Naive thymus-derived CD8-positive, alpha-beta T cell (primary cell): ENCODE measurements at places on chromosomes 1 and 21.

DNA sequence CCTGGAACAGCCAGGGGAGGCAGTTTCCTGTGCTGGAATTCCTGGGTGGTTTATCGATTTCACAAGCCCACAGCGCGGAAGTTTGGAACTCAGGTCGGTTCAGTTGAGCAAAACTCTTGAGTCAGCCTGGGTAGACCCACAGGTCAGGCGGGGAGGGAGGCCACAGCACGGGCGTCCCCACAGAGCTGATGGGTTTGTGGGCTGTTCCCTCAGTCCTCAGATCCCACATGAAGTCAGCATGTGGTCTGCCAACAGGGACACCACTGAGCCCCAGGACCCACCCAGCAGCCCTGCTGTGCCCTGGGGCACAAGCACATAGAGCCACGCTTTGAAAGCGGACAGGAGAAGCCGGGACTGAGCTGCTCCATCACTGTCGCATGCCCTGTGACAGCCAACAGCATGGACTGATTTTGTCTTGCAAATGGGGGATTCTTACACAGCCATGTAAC lies 17.4 kb downstream of the BMP8A start:
- no peak for DNase-seq

- DNase-seq = no peak
Measured at GRCh38 chr1:88088481-88088880, 595.6 kb upstream of the PKN2 start.

DNA sequence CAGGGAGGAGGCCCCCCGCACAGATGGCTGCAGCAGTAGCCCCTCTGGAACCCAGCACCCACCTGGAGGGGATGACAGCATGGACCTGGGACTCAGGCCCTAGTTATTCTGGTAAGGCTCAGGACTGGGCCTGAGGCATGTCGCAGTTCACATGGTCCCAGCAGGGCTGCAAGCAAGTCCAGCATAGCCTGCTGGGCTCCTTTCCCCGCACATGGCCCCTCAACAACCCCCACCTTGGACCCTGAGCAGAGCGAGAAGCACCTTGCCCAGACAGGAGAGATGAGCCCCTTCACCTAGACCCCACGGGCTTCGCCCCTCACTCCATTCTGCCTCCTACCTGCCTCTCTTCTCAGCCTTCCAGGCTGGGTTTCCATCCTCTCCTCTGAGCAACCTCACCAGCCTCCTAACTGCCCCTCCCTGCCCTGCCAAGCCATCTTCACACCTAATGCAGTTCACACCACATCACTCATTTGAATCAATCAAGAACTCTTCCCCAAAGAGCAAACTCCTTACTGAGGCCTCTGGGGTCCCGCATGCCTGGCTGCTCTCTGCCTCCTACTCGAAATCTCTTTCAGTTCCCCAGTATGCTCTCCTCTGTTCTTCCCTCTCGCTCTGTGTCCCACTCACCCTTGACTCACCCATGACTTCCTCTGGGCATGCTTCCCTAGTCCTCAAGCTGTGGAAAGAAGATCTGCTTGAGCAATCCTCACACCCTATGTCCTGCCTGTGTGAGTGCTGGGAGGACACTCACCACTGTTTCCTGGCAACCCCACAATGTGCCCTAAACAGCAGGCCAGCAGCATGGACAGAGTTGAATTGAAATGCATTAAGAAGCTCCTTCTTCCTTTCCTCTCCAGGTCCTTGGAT lies 9.4 kb upstream of the THEMIS2 start:
- DNase-seq = no peak

- no peak for DNase-seq
Measured at GRCh38 chr21:25563361-25564116, 43.7 kb downstream of the MRPL39 start.

- DNase-seq = no peak
Measured at GRCh38 chr1:156233426-156234127, 8.4 kb upstream of the BGLAP start.

- DNase-seq = no peak
Measured at GRCh38 chr1:116460783-116461376, 87.8 kb downstream of the ATP1A1 start.

DNA sequence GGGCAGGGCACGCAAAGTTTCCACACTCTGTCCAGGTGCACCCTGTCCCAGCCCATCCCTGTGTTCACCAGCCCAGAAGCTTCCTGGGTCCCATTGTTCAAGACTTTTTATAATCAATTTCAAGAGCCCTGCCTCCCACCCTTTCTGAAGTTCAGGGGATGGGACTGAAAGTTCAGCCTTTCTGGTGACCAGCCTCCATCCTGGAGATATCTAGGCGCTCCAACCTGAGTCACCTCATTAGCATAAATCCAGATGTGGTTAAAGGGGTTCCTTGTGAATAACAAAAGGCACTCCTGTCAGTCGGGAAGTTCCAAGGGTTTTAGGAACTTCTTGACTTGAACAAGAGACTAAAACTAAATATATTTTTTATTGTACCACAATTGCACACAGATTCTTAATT lies 48.4 kb upstream of the RAP1A start:
- no peak for DNase-seq

GRCh38 chr21:43936247-43936967 lies 71.4 kb downstream of the AGPAT3 start:
- DNase-seq = no peak

DNA sequence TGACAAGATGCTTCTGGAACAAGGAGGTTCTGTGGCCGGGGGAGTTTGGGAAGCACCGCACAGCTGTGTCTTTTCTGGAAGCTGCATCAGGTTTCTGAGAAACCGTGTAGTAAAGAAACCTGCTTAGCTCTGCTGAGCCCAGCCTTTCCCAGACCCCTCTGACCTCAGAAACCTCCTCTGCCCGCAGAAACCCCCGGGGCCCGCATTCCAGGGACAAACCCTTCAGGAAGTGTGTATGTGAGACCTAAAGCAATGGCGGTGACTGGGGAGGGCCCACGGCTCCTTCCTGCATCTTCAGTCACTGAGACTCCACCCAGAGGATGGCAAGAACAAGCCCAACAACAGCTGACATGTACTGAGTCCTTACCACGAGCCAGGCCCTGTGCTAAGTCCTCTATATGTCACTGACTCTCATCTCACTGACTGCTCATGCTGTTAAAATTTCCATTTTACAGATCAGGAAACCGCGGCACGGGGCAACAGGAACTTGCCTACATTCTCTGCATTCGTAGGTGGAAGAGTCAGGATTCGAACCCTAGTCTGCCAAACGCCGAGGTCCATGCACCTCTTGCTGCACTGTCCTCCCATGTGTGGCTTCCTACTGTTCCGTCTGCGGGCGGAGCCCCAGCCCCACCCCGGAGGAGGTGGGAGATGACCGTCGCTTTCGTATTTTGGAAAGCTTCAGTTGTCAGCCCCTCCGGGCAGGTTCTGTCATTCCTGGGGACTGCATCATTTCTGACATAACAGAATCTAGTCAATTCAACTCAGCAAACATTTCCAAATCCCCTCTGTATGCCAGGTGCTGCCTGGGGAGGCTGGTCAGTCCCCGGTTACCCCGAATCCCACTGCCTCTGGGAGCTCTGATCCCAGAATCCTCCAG lies 73.3 kb upstream of the KLHDC7A start:
- DNase-seq = no peak

GRCh38 chr1:17397910-17398695 lies 26.1 kb downstream of the PADI6 start:
- no peak for DNase-seq

- DNase-seq = no peak
Measured at GRCh38 chr1:163870666-163871065, 548.9 kb downstream of the NUF2 start.

- DNase-seq = no peak
Measured at GRCh38 chr1:173164686-173165085, 42.4 kb downstream of the TNFSF4 start.

DNA sequence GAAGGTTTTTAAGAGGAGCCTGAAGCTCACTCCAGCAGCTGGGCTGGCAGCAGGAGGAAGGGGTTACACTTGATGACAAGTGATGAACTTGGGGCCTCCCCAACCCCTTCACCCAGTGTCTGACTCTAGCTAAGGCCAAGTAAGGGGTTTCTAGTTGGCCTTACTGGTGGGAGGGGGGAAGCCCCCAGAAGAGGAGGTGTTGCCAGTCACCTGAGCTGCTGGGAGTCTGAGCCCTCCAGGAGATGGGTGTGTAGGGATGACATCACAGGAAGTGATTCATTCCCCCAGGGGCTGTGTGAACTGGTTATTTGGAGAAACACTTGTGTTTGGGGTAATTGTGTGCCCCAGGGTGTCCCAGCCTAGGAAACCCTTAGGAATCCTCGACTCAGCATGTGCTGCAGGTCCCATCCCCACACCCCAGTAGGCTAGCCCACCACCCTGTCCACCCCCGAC lies 3.1 kb downstream of the PADI1 start:
- DNase-seq = no peak
